ENCODE measurements at places on chromosomes 3 and 15.

GRCh38 chr15:59174151-59174834, 32.4 kb upstream of the LDHAL6B start:
- DNase-seq, result no peak

DNA sequence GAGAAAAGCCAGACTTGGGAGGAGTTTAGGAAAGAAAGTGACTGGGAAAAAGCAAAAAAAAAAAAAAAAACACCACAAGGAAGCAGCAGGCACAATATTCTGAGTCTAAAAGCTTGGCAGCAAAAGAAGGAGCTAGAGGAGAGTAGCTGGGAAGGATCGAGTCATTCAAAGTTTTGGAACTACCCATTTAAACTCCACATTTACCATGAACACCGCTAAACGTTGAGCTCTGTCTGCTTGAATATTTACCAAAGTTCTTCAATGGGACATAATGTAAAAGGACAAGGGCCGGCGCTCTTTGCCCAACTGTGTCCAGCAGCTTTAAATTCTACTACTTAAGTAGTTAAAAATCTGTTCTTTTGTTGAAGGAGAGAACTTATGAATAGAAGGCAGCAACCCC, 481.9 kb downstream of the FOXP1 start:
- no peak for DNase-seq

GRCh38 chr3:158790901-158791589, 10.8 kb upstream of the MFSD1 start:
- DNase-seq, result no peak

- no peak for DNase-seq
Observed at GRCh38 chr3:8996681-8997121, 33.4 kb upstream of the RAD18 start.

GRCh38 chr15:51759557-51760070, 8.2 kb downstream of the TMOD2 start:
- DNase-seq, result no peak

DNA sequence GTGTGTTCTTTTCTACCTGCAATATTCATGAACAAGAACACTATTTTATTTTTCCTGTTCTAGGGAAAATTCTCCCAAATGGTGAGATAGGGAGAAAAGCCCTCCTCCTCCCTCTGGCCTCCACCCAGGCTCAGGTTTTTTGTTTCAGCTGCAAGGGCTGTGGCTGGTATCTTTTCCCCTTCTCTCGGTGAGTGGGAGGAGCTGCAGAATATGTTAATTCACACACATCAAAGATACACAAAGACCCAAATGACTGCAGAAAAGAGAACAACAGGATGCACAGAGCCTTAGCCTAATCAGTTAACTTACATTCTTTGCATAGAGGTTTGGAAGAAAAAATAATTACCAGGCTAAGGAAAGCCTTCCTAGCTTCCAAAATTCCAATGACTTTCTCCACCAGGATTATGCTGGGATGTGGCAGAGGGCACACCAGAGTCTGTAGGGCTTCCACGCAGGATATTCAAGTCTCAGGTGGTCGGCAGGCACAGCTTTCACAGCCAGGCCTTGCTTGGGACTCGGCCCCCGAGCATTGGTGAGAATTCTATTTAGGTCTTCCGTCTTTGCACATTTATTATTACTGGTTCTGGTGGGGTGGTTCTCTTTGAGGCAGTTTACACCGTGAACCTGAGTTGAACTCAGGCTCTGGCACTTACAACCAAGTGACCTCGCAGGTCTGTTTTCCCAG, 64.9 kb downstream of the ABHD5 start:
- DNase-seq, result no peak

DNA sequence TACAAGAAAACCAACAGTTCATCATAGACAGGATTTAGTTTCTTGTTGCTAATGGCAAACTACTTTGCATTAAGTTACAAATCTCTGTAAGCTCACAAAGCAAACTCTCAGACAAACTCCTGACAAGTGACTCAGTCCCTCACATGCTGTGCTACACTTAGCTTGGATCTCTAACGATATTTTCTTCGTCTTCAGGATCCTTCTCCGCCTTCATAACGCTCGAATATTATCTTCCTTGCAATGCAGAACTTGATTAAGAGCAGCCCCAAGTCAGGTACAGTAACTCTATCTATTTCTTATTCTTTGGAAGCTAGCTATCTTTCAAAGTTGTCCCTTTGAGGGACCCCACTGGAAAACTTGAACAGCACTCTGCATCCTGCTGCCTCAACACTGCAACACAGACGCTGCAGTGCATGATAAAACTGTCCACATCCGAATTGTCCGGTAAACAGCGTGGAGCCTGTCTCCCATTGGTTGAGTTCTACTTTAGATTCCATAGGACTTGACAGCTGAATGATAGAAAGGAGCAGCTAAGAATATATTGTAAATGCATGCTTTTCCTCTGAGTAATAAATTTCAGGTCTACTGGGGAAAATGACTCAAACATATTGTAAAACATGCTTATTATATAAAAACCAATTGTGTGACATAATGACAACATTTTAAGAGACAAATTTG, 61.3 kb downstream of the UACA start:
- DNase-seq, result peak; percentile 71
